Activated naive CD8-positive, alpha-beta T cell treated with anti-CD3 and anti-CD28 coated beads for 36 hours (primary cell): ENCODE measurements at places on chromosomes 16 and 17. TPM values are rescaled to one million over a fixed set of nuclear protein-coding genes. Genes with fewer than 3 reads are reported as not detected.

DNA sequence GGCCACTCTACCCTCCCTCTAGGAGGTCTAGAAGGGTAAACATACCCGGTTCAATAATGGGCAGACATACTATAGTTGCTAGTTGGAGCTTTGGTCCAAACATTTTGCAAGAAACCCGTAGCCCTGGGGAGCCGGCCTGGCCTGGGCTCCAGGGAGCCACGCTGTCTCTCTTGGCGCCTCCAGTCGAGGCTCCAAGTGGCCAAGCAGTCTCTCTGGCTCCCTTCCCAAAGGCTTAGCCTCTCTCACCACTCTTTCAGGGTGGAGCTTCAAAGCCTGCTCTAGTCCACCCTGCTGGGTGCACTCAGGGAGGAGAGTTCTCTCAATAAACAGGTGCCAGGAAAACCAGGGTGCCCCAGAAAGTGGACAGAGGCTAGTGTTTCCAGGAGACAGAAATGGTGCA, 32.2 kb downstream of the RCVRN start:
- no peaks in the 10 kb centered on the region for H3K4me1 ChIP-seq
- no peaks in the 10 kb centered on the region for H3K36me3 ChIP-seq

- no peaks in the 10 kb centered on the region for H3K27me3 ChIP-seq
- no peak overlapping the region for H3K4me3 ChIP-seq
- H3K36me3 ChIP-seq: peaks cover 5% of the 10 kb centered on the region
- no peak overlapping the region for H3K27ac ChIP-seq
- H3K4me1 ChIP-seq: no peaks in the 10 kb centered on the region
These were observed 58.8 kb downstream of the UTP18 start for GRCh38 chr17:51319186-51319585.

DNA sequence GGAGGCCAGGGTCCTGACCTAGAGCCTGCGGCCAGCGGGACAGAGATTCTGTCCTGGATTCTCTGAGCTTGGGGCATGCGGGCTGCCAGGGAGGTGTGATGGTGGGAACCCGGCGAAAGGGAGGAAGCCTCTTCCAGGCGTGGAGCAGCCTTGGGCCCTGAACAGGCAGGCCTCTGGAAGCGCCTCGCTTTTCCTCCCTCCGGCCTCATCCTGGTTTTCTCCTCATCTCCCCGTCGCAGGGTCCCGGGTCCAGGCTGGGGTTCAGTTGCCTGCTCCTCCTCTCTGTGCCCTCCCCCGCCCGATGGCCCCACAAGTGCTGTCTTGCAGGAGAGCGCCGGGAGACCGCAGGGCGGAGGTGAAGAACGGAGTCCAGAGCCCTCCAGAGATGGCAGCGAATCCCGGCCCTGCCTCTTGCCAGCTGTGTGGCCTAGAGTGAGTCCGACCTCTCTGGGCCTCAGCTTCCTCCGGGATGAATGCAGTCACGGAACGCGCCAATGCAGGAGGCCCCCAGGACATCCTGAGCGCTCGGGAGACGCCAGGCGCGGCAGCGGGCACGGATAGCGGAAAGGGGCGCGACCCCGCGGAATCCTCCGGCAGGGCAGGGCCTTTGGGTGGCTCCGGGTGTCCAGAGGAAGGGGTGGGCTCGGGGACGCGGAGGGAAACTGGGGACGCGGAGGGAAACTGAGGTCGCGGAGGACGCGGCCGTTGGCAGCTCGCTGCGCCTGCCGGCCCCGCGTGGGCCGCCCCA, 553 bp upstream of the RAB11FIP4 start:
- H3K27ac ChIP-seq: no peak overlapping the region
- peaks cover 3% of the 10 kb centered on the region for H3K36me3 ChIP-seq
- H3K4me3 ChIP-seq: peak overlapping the region; percentile 57
- peak; percentile 13 for DNase-seq
- H3K4me1 ChIP-seq: peaks cover 7% of the 10 kb centered on the region

CACNG3 gene
- total RNA-seq: not detected

OR3A2 gene
- total RNA-seq: 8.3 TPM

RTN4RL1 gene
- total RNA-seq: 0.80 TPM
